NCI-H2171 (cell line): ENCODE measurements at places on chromosomes 16 and 17.

DNA sequence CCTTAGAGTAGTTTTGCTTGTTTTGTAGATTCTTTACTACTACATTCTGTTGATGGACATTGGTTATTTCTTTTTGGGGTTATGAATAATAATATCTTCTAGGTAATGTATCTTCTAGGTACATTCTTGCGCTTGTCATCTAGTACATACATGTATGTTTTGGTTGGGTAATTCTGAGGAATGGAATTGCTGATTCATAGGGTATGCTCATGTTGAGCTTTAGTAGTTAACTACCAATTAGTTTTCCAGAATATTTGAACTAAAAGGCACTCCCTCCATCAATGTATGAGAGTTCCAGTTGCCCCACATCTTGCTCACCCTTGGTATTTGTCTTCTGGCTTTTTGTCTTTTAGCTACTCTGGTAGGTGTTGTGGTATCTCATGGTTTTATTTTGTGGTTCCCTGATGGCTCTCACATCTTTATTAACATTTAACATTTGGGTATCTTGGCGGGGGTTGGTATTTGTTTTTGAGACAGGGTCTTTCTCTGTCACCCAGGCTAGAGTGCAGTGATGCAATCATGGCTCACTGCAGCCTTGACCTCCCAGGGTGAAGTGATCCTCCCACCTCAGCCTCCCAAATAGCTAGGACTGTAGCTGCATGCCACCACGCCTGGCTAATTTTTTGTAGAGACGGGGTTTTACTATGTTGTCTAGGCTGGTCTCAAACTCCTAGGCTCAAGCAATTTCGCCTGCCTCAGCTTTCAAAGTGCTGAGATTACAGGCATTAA, 47.1 kb downstream of the SLC6A4 start:
- no peak for DNase-seq

DNA sequence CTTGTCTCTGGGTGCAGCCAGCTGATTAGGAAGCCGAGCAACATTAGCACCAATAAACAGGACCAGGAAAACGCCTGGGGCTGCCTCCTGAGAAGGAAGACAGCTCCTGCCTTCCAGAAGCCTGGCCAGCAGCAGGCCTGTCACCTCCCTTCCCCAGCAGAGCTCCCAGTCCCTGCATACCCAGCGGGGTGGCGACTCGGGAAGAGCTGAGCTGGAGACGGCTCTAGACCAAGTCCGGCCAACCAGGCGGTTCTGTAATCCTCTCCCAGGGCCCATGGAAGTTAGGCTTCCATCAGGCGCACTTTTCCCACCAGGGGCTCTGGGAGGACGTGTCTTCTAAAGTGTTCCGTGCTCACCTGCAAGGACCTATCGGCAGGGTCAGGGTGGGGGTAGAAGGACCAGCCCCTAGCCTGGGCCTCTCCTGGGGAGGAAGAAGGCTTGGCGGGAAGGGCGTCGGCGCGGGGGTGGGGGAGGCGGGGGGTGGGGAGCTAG, 12.0 kb upstream of the CLUH start:
- DNase-seq = no peak

GRCh38 chr17:41907185-41907556, 11.6 kb downstream of the ACLY start:
- no peak for DNase-seq

DNA sequence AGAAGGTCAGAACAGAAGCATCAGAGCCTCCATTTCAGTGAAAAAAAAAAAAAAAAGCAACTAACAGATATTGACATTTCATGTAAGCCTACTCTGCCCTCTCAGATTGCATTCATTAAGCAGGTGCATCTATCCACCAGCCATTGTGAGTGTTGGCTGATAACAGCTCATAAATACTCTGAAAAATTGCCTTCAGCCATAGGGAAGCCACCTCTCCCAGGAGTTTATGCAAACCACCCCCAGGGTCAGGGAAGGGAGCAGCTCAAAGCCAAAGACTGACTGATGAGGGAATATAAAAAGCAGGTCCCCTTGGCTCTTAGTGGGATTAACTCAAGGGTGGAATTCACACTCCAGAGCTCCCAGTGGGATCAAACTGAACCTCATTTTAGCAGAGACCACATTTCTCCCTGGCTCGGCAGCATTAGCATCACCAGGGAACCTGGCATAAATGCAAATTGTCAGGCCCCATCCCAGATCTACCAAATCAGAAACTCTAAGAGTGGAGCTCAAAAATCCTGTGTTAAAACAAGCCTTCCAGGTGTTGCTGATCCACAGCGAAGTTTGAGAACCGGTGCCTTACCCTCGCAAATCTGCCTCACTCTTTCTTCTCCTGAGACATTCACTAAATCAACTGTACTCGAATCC, 14.2 kb downstream of the APOH start:
- no peak for DNase-seq

- DNase-seq = no peak
Observed at GRCh38 chr16:65413861-65414260, 292.0 kb upstream of the CDH11 start.

DNA sequence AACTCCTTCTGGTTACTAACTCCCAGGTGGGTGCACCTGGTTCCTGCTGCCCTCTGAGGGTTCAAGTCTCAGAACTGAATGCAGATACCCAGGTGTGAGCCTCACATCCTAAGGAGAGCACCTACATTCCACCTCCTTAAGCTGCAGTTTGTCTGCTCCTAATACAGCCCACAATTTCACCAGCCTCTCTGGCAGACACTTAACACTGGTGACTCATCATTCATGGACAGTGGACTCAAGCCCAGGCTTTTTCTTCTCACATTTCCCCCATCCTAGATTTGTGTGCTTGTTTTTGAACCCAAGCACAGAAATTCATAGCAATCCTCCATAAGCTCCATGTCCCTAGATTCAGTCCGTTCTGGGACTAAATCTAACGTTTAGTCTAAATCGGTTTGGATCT, 7.0 kb upstream of the MAF start:
- no peak for DNase-seq

- no peak for DNase-seq
Observed at GRCh38 chr17:79125503-79125902, 50.9 kb downstream of the ENGASE start.

- DNase-seq = peak; percentile 95
Observed at GRCh38 chr17:82611140-82612058, 36.8 kb downstream of the WDR45B start.

DNA sequence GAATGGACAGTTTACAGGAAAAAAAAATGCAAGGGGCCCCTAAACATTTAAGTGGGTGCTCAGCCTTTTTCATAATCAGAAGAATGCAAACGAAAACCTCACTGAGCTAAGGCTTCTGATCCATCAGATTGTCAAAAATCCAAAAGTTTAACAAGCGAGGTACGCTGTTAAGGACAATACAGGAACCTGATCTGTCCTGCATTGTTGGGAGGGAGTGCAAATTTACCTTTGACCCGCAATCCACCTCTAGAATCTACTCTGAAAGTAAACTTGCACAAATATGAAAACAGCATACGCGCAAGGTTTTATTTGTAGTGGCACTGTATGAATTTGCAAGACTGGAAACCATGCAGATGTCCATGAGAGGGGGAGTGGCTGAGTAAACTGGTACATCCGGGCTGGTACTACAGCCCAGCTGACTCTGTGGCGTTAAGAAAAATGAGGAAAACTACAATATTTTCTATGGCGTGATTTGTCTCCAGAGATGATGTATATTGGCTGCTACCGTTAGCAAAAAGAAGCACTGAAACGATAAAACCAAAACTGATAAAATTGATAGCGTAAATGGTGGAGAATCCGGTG, 28.8 kb upstream of the ST6GALNAC1 start:
- no peak for DNase-seq

DNA sequence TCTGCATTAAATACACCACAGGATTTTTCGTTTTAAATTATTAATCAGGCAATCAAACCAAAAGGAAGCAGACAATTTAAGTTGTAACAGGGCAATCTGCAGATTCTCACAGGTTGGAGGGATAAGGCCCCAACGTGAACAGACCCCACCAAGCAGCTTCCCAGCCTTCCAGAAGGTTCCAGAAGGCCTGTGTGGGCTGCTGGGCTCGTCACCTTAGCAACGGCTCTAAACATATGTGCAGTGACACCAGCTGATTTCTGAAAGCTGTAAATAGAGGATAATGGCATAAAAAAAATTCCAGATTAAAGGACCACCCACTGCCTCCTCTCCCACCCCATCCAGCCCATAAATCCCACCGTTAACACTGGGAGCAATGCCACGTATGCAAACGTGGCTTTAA, 123.8 kb downstream of the ZNF778 start:
- no peak for DNase-seq

DNA sequence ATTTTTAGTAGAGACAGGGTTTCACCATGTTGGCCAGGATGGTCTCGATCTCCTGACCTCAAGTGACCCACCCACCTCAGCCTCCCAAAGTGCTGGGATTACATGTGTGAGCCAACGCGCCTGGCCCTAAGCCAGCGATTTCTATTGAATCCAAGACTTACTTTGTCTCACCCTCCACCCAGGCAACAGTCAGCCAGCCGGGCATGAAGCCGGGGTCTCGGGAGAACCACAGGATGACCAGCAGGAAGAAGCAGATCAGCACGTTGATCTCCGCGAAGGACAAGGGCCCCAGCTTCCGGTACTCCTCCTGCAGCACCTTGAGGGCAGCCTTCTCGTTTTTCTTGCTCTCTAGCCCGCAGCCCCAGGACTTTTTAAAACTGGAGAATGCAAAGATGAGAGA, 17.6 kb downstream of the SLC13A5 start:
- no peak for DNase-seq

DNA sequence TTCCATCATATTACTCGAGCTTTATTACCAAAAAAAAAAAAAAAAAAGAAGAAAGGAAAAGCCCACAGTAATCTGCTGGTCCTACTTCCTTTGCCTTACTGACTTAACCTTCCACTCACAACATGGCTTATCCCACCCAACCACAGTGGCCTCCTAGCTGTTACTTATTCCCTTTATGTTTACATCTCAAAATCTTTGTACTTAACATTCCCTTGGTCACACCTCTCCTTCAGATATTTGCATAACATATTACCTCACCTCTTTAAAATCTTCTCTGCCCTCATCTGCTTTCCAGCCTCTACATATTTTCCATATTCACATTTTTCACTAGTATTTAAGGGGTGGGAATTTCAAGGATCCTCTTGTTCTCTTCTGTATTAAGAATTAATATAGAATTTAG, 327.0 kb upstream of the TBX2 start:
- DNase-seq = no peak

- no peak for DNase-seq
Observed at GRCh38 chr17:40328386-40328766, 19.4 kb downstream of the RARA start.

DNA sequence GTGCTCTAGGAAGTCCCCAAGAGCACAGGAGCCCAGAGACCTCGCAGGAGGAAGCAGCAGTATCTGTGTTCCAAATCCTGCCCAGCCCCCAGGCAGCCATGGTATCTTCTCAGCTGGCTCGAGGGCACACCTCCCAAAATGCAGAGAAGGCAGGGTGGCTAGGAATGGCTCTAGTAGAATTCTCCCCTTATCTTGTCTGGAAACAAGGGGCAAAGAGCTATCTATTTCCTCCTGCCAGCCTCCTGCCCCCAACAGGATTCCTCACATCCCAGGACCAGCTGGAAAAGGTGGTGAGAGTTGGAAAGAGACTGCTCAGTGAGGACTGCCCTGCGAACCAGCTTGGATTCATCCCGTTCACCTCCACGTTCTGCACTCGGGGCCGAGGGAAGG, 8.6 kb upstream of the TSPOAP1 start:
- DNase-seq = no peak

GRCh38 chr17:74860229-74860871, 665 bp upstream of the GRIN2C start:
- peak; percentile 47 for DNase-seq

DNA sequence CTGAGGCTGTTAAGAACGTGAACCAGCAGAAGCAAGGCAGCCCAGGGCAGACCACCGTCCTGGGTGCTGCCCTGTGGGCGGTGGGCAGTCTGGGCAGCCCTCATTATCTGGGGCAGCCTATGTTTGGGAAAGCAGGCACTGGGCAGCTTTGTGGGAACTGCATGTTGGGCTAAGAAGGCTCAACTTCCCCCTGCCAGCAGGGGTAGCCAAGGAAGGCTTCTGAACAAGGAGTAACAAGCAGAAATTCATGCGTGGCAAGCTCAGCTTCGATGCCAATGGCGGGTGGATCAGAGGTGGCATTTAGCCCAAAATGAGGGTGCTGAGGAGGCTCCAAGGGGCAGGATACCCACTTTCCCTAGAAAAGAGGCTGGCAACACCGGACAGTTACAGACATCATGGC, 42.7 kb upstream of the METRNL start:
- no peak for DNase-seq

- no peak for DNase-seq
Observed at GRCh38 chr17:52995147-52995546, 827.6 kb upstream of the KIF2B start.

- no peak for DNase-seq
Observed at GRCh38 chr17:38451840-38452529, 23.7 kb downstream of the ARHGAP23 start.

DNA sequence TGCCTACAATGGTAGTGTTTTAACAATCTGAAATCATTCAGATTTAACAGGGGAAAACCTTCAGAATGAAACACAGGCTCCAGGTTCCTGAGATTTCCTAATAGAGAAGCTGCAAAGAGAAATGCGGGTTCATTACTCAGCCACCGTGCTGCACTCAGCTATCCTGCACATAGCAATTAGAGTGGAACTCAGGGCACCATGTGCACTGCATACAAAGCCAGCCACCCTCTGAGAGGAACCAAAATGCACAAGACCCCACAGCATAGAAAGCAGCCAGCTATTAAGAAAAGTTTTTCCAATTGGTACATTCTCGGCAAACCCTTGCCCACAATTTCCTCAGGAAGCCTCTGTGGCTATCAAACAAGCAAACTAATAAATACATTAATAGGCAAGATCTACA, 37.4 kb downstream of the TOM1L2 start:
- no peak for DNase-seq

DNA sequence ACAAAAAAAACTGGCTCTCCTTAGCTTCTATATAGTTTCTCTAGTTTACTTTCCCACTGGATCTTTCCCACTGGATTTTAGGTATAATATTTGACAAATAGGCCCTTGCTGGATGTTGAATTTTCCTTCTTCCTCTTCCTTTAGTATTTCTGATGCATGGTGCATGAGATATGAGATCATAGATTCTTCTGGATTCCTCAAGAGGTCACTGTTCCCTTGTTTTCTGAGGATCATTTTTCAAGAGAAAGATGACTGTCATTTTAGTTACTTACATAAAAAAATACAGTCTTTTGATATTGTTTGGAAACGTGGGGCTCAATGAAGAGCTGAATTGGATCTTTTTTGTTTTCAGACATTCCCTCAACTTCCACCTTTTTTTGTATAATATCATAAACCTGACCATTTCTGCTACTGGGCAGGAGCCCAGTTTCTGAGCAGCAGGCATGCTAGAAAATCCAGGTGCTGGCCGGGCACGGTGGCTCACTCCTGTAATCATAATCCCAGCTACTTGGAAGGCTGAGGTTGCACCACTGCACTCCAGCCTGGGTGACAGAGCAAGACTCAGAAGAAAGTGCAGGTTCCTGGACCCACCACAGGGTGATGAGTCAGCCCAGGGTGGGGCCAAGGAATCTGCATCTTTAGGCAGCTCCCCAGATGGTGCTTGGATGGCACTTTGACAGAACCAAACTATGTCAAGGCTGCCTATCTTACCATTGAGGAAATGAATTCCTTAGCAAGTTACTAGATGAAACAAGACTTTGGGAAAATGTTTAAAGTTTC, 70.3 kb downstream of the SDR42E1 start:
- DNase-seq = peak; percentile 6

GRCh38 chr16:83338941-83339340, 468.8 kb upstream of the HSBP1 start:
- DNase-seq = no peak
